ENCODE measurements at places on chromosomes 11 and 22.
A peak's percentile ranks its signal among the peaks of the same experiment; 100 is the strongest.

- DNase-seq, result no peak
Observed at GRCh38 chr11:102144357-102145355, 34.4 kb downstream of the YAP1 start.

GRCh38 chr22:30878516-30879414, 89.8 kb downstream of the MORC2 start:
- no peak for DNase-seq

DNA sequence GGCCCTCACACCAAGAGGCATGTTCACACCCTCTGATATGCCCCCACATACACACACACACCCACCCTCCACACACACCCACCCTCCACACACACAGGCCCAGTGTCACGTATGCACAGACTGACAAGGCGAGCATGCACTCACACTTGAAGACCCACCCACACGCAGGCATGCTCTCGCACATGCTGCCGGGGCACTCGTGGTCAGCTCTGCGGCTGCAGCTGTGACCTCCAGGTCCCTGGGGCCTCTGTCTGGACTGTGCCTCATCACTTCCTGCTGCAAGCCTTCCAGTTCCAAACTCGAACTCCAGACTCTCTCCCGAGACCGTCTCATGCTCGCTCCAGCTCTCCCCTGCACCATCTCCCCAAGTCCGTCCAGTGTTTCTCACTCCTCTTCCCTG, 9.5 kb downstream of the DCHS1 start:
- DNase-seq, result peak; percentile 82

DNA sequence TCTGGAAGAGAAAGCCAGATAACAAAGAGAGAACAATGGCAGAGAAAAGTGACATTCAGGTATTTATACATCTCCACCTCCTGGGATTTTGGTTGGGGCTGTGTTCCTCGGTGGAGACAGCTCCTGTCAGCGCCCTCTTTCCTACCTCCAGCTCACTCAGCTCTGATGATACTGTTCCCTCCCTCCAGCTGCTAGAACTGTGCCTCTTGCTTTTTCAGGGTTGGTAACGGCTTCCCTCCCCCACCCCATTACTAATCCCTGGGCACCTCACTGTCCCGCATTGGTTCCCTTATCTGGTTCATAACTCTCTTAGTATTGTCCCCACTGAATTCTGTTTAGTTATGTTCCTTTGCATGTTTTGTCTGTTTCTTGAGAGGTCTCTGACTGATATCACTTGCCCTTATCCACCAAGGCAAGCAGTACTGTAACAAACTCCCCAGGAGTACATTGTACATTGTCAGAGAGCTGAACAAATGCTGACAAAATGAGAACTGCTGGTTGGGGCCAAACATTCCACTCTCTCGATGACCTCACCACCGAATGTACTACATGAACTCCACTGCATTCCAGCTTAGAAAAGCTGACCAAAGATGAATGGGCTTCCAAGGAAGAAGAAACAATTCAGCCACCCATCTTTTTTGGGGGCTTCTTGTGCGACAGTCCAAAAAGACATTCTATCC, 5.7 kb upstream of the FBXO3 start:
- DNase-seq, result no peak

- DNase-seq, result no peak
Observed at GRCh38 chr11:70212227-70212811, 9.2 kb downstream of the FADD start.

- DNase-seq, result no peak
Observed at GRCh38 chr22:29715240-29715639, 4.6 kb upstream of the CABP7 start.

DNA sequence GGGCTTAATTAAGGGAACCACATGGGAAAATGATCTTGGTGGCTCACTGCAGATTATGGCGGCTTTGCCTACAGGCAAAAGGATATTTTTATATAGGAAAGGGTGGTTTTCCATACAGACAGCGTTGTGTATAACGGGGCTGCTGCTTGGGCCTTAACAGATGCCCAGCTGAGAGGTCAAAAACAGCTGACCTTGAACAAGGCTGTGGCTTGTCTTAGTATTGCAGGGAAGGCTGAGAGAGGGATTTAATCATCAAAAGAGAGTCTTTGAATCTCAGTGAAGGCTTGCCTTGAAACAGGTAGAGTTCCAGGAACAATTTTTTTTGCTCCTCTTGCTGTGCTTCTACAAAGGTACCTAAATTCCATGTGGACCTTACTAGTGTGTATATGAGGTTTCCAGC, 301.6 kb upstream of the C11orf87 start:
- DNase-seq, result no peak

DNA sequence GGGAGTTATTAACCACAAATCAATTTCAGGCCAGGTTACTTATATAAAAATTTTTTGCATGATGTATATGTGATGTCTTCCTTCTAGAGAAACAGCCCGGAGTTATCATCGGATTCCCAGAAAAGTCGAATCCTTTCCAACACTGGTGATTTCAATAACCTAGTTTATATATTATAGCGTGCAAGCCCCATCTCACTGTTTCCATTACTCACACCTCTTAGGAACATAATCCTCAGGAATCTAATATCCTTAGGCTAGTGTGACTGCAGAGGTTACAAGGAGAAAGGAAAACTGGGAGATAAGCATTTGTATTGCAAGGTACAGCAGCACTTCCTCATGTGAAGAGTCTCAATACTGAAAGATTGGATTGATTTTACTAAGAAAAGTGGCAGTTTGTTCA, 20.3 kb downstream of the ARHGAP20 start:
- DNase-seq, result no peak

DNA sequence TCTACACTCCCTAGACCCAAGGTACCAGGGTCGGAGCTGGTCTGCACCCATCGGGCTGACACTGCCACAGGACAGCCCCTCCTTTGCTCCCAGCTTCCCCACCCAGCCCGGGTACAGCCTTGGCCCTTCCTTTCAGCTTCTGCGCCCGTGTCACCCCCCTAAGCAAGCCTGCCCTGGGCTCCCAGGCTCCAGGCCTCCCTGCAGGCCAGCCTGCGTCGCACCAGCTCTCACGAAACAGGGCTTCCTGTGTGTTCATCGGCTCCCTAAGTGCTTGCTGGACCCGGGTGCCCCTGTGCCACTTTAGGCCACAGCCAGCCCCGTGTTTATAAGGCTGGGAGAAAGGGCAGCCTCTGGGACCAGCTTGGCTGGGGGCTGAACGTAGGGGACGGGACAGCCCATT, 21.1 kb downstream of the FLRT1 start:
- no peak for DNase-seq

DNA sequence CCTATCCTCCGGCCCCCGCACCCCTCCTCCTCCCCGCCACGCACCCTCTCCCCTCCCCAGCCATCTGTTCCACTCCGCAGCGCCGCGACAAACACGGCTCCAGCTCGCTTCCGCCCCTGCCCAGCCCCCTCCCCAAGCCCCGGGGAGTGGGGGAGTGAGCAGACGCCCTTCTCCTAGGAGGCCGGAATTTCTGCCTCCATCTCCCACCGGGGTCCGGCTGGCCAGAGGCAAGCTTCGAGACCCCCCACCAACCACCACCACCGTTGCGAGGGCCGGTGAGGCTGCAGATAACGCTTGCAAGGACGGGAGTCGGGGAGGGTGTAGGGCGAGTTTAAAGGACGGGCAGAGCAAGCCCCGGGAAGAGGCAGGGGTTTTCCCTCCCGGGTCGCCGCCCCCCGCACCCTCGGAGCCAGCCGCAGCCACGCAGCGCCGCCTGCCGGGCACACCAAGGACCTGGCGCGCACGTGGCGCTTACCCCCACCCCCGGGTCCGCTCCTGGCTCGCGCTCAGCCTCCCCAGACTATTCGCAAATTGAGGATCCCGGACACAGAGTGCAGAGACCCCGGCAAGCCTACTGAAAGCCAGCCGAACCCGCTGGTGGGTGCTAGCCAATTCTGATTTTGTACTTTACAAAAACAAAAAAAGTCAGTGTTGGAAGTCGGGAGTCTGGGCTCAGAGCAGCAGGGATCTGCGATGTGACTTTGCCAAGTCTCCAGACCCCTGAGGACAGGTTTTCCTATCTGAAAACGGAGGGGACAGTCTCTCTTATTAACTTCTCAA, 22.6 kb downstream of the RTN4RL2 start:
- no peak for DNase-seq

DNA sequence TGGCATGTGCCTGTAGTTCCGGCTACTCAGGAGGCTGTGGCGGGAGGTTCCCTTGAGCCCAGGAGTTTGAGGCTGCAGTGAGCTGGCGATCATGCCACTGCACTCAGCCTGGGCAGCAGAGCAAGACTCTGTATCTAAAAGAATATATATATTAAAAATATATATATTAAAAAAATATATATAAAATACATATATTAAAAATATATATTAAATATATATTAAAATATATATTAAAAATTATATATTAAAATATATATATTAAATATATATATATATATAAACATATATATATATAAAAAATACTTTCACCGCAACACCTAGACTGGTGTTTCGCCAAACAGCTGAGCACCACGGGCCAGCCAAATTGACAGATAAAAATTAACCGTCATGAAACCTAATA, 8.8 kb downstream of the TTC38 start:
- DNase-seq, result no peak

DNA sequence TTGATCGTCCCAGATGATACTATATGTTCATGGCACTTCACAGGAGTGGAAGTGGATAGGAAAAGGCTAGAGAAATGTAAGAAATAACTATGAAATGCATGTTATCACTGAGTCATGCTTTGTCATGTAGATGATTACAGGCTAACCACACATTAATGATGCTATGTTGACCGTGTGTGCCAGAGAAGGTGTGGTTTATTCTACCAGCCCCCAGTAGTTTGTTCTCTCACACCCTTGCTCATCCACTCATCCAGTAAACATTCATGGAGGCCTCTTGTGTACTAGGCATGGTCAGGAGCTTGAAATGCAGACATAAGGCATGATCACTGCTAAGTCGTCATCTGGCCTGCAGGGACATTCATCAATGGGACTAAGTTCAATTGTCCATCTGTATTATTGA, 153.0 kb upstream of the PITPNB start:
- DNase-seq, result no peak

GRCh38 chr11:113319085-113319484, 4.7 kb downstream of the TTC12 start:
- DNase-seq, result no peak

GRCh38 chr22:21826204-21826603, 41.2 kb downstream of the MAPK1 start:
- no peak for DNase-seq

GRCh38 chr11:34425360-34425759, 13.4 kb upstream of the CAT start:
- no peak for DNase-seq

- DNase-seq, result no peak
Observed at GRCh38 chr11:113242767-113243397, 71.5 kb upstream of the TTC12 start.

DNA sequence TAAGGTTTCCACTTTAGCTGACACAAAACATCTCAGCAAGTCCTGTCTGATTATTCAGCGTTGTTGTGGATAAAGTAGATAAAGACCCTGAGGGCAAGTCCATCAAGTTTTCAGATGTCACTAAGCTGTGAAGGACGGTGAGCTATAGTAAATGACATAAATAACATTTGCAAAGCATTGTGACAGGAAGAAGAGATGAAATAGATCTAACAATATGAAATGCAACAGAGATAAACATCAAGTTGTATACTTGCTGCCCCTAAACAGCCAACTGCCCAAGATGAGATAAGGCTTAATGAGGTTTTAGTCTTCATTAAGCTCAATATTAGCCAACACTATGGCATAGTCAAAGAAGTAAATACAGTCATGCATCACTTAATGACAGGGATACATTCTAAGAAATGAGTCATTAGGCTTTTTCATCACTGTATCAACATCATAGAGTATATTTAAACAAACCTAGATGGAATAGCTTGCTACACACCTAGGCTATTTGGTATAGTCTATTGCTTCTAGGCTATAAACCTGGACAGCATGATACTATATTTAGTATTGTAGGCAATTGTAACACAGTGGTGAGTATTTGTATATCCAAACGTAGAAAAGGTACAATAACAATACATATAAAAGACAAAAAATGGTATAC, 625.1 kb upstream of the ANO5 start:
- no peak for DNase-seq

GRCh38 chr11:124581817-124582216, 12.0 kb downstream of the OR8A1 start:
- no peak for DNase-seq

DNA sequence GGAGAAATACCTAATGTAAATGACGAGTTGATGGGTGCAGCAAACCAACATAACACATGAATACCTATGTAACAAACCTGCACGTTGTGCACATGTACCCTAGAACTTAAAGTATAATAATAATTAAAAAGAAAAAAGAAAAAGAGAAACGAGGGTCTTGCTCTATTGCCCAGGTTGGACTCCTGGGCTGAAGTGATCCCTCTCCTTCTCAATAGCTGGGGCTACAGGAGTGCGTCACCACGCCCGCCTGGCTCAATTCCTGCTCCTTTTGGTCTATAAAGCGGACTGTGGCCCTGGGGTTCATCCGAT, 521 bp upstream of the PTS start:
- peak; percentile 90 for DNase-seq

DNA sequence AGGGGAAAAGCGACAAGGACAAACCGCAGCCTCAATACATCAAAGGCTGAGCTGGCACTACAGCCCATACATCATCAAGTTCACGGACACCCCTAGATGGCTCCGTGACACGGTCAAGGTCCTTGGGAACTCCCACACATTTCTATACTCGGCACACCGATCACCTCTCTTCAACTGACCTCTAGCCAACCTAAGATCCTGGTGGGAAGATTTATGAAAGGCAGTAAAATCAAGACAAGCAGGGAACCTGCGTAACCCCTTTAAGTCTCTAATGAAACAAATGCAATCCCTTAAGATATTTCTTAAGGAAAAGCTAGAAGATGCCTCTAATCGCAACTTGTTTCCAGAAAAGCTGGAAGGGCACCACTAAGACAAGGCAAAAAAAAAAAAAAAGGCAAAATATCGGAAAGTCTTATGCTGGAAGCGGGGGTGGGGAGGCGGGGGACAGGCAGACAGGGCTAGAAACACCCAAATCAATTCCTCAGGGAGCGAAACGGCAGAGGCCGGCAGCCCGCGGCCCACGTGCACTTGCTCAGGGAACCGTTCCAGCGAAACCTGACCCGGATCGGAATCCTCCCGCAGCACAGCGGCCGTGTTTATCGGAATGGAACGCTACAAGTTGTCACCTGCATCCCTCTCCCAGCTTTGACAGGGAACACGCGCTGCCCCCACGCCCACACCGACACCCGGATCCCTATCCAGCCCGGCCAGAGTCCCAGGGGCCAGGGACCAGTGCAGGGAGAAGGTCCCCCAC, 1.4 kb downstream of the ARHGAP20 start:
- peak; percentile 79 for DNase-seq

- DNase-seq, result no peak
Observed at GRCh38 chr11:59186130-59186594, 14.2 kb downstream of the DTX4 start.

DNA sequence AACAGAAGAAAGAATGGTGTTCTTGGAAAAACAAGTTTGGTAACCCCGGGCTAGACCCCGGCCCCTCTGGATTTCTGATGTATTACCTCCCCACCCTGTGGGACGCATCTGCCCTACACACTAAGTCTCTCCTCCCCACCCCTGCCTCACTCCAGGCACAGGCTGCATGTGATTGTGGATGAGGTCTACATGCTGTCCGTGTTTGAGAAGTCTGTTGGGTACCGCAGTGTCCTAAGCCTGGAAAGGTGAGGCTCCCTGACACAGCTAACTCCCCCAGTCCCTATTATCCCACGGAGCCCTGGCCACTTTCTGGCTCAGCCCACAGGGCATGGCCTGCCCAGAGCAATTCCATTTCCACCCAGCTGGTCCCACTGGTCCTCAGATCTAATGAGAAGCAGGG, 13.3 kb downstream of the ACCS start:
- no peak for DNase-seq
